ENCODE measurements at places on chromosomes 3 and 15.
A peak's percentile ranks its signal among the peaks of the same experiment; 100 is the strongest.

DNA sequence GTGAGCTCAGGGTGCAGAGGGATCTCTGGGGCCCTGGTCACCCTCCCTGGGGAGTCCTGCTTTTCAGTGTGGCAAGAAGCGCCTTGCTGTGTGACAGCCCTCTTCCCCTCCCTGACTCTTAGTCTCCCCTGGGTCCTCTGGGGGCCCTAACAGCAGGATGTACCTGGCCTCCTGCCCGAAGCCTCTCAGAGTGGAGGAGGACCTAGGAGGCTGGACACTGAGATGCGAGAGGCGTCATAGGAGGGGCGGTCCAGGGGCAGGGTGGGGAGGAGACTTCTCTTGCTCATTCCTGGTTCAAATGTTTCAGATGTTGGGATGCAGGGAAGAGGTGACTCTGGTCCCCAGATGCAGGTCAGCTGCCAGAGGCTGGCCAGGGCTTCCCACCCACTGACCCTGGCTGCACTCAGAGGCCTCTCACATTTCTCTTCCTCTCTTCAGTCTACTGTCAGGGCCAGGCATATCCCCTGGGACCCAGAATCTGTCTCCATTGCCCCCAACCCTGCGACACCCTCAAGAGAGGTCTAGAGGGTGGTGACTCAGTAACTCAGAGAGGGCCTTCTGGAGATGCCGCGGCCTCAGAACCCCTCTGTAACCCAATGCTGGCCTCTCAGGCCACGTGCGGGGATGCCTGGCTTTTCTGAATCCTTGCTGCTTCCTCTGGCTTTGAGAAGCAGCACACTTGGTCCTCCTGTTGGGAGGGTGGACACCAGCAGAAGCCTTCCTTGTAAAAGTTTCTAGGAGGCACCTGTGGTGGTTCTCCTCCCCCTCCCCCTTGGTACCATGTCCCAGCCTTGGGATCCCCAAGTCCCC, 25.9 kb downstream of the SNX33 start:
- no peak for DNase-seq

DNA sequence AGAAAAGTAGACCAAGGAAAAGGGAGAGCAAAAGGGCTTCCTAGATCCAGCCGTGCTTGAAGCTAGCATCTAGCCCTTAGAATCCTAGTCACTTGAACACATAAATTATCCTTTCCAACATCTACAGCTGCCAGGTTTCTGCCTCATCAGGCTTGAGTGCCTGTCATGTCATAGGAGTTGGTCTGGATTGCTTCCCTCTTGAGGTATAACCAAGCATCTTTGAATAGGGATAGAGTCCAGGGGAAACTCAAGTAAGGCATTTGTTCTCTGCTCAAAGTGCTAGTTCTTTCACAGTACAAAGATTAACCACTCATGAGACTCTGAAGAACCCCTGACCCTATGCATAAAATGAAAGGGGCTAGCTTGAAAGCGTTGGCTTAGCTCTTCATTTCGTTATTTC, 72.3 kb downstream of the SLCO3A1 start:
- no peak for DNase-seq

DNA sequence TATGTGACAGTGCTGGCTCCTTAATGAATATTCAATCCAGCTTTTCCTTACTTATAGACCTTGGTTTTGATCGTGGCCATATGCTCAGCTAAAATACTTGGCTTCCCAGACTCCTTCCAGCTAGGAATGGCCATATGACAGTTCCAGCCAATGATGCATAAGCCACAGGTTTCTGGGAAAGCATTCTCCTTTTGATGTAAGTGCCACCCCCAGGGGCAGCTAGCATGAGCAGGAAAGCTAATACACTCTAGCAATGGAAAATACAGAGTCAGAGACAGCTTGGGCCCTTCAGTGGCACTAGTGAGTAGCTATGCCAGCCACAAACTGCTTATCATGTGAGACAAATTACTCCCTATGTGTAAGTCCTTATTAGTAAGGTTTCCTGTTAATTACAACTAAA, 26.7 kb downstream of the TBC1D2B start:
- no peak for DNase-seq

GRCh38 chr15:89442671-89443307, 53.6 kb downstream of the RHCG start:
- peak; percentile 84 for DNase-seq

DNA sequence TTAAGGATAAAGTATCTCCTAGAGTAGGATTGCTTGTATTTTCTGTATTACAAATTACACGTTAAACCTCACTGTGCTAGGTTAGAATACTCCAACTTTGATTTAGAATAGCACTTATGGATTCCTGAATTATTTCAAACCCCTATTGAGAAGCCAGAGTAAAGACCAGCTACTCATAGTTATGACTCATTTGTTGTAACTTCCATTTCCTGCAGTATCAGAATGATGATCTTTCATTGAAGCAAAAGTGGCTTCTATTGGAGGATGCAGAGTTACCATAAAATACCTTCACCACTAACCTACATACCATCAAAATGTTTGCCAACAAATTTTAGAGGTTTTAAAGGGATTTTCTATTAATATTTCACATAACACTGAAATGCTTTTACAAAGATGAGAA, 1322.7 kb upstream of the ALCAM start:
- DNase-seq, result no peak

DNA sequence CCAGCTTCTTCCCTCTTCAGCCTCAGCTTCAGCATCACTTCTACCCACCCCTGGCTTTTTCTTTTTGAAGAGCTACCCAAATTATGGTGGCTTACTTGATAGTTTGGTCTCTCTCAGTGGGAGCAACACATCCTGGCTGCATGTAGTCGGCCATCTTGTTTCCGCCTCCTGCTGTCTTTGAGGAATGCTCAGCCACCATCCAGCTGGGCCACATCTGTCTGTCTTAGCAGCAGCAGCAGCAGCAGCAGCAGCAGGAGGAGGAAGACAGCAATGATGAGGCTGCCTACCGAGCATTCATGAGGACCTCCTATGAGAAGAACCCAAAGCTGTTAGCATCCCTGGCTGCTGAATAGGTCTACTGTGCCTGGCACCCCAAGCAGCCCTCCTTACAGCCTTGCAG, 19.7 kb downstream of the IL16 start:
- DNase-seq, result no peak

- DNase-seq, result no peak
Observed at GRCh38 chr15:45821390-45821789, 186.6 kb downstream of the SQOR start.

- no peak for DNase-seq
Observed at GRCh38 chr3:45693941-45694521, 4.8 kb downstream of the SACM1L start.

GRCh38 chr3:183534249-183534648, 21.3 kb downstream of the KLHL6 start:
- no peak for DNase-seq

DNA sequence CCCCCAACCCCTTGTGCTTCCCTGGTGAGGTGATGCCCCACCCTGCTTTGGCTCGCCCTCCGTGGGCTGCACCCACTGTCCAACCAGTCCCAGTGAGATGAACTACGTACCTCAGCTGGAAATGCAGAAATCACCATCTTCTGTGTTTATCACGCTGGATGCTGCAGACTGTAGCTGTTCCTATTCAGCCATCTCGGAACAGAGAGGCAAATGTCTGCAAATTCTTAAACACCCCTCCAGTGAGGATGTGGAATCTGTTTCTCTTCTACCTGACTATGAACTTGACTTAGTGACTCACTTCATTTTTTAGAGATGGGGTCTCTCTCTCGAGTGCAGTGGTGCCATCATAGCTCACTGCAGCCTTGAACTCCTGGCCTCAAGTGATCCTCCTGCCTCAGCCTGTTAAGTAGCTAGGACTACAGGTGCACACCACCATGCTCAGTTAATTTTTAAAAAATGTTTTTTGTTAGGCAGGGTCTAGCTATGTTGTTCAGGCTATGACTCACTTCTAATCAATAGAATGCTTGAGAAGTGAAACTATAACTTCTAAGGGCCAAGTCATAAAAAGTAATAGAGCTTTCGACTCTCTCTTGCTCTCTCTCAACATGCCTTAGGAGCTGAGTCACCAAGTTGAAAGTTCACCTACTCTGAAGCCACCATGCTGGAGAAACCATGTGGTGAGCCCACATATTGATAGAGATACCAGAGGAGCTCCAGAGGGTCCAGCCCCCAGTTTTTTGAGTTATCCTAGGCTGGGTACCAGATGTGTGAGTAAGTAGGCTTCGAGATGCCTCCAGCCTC, 11.5 kb upstream of the PARP14 start:
- no peak for DNase-seq

- DNase-seq, result no peak
Observed at GRCh38 chr15:99130314-99130713, 25.4 kb downstream of the SYNM start.

DNA sequence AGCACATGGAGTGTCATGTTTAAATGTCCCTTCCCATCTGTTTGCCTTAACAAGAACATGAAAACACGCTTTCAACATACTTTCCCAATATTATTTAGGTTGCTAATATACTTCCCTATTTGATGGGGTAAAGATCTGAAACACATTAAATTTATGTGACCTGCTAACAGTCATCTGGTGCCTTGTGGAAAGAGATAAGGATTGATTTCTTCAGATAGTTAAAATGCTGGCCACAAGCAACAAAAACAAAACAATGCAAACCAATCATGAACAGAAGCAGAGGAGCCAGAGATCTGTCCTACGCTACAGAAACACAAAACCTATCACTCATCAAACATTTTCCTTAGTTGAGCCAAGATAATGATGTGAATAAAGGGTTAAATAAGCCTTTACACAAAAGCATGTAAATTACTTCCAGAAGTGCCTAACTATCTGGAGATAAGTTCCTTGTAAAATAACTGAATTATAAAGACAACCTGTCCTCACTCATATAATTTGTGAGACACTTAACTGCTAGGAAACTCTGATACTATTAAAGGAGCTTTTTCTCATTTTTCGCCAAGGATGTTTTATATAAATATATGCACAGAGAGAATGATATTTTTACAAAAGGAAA, 109.9 kb downstream of the NSUN3 start:
- no peak for DNase-seq

GRCh38 chr15:47505712-47506328, 211.5 kb upstream of the SEMA6D start:
- no peak for DNase-seq

- DNase-seq, result no peak
Observed at GRCh38 chr3:112133626-112134334, 732 bp upstream of the GCSAM start.

DNA sequence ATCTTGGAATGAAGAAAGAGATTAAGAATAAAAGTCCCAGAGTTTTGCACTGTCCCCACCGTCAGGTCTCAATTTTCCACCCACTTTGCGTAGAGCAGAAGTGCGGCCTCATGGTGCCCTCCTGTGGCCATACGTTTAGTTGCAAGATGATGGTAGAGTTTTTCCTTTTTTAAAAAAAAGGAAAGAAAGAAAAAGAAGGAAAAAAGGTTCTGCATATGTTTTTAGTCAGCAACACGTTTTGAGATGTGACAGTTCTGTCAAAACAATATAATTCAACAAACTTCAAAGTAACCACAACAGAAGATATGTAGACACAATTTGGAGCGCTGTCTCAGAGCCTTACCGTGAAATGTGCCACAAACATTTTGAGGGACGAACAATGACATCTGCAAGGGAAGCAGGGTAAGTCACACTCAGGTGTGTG, 24.6 kb downstream of the EBLN2 start:
- peak; percentile 66 for DNase-seq

GRCh38 chr3:122960652-122961051, 66.9 kb downstream of the SEMA5B start:
- no peak for DNase-seq

- DNase-seq, result no peak
Observed at GRCh38 chr15:37131621-37132020, 31.3 kb upstream of the MEIS2 start.

DNA sequence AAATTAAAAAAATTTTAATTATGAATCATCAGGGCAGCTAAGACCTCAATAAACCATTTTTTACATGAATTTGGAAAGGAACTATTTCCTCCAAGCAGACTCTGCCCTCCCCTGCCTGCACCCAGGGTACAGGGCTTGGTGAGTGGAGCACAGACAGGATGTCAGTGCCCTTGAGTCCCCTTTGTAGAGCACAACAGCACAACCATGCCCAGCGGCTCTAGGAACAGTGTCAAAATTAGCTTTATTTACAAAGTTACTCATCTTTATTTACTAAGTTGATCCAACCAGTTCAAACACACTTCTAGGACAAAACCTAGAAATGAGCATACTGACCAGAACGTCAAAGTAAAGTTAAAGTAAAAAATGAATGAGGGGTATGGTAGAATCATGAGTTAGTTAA, 90.6 kb upstream of the TSC22D2 start:
- DNase-seq, result no peak

- no peak for DNase-seq
Observed at GRCh38 chr3:23002151-23002550, 201.0 kb upstream of the UBE2E2 start.

- DNase-seq, result no peak
Observed at GRCh38 chr3:2589336-2589969, 490.8 kb downstream of the CNTN4 start.

- DNase-seq, result peak; percentile 28
Observed at GRCh38 chr15:85168642-85169173, 187.1 kb downstream of the PDE8A start.

- no peak for DNase-seq
Observed at GRCh38 chr3:160951642-160952487, 153.3 kb downstream of the B3GALNT1 start.

- no peak for DNase-seq
Observed at GRCh38 chr15:39099524-39099923, 481.4 kb upstream of the THBS1 start.

GRCh38 chr15:67979281-67979680, 74.8 kb upstream of the PIAS1 start:
- DNase-seq, result no peak

DNA sequence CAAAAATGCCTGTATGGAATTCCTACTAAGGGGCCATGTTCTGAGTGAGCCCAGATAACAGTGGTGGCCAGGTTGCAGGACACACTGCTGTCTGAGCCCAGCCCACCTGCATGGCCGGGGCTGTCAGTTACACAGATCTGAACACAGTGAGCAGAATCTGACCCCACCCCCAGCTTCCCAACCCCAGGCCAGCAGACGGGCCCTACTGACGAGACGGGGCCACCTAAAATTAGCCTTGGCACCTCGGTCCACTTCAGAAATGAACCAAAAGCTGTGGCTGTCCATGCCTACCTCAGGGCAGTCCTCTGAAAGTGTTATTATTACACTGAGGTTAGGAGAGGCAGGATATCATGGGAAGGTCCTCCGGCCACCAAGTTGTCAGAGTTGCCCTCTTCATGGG, 51.8 kb downstream of the LMCD1 start:
- no peak for DNase-seq

Data from glutamatergic neuron (in vitro differentiated cells).